Neuronal stem cell (in vitro differentiated cells): ENCODE measurements at places on chromosomes 5 and 9.
A peak's percentile ranks its signal among the peaks of the same experiment; 100 is the strongest.

DNA sequence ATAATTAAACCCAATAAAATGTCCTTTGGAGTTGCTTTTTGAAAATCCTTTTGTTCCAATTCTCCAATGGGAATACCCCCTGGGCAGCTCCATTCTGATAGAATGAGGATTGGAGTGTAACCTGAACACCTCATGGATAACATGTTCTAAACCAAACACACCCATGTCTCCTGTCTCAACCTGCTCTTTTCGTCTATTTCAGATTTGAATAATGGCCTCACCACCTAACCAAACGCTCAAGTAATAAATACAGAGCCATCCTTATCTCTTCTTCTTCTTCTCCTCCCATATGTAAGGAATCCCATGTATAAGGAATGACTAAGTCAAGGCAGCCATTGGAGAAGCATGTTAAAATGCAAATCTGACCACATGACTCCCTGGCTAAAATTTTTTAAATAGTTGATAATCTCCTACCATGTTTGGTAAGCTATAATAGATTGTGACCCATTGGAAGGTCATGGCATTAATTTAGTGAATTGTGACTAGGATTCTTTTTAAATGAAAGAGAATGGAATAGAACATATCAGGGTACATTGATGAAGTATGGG lies 26.0 kb downstream of the ELL2 start:
- DNase-seq, result no peak

DNA sequence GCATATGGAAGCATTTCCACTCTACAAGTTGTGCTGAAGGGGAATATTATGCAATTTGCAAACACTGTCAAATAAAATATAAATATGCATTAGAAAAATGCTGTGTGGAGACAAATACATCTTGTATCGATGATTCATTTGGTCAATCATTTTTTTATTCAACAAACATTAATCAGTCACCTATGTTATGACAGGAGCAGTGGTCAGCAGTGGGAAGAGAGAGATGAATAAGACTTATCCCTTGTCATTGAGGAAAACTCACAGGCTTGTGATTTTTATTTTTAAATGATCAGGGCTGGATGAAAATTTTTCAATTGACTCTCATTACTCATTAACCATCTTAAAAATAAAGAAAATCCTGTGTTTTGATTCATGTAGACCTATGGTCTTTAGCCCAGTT lies 574.1 kb downstream of the ACTL7B start:
- no peak for DNase-seq

DNA sequence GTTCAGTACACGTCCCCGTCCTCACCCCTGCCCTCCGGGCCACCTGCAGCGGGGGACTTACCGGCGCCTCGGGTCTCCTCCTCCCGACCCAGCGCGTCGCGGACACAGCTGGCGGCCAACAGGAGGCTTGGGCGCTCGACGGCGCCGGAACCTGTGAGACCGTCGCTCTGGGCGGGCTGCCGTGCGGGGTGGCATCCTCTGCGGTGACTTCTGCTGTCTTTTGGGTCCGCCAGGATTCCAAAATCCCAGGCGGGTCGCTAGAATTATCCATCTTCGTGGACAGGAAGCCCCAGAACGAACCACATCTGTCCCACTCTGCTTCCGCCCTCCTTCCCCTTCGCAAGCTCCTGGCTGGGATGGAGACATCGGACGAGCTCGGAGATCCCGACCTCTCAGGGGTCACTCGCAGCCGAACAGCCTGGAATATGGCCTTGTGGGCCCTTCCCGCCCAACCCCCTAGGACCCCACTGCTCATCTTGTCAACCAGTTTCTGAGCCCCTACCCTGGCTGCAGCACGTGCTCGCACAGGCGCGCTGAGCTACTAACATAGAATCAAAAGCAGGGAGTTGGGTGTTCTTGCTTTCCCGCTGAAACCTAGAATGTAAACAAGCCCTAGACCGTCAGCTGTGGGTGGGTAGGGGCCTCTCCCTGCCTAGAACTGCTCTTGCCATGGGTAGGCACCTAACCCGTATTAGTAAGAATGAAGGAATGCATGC lies 947 bp upstream of the MARCHF3 start:
- DNase-seq, result no peak

GRCh38 chr5:87339986-87340385 lies 72.3 kb downstream of the RASA1 start:
- DNase-seq, result no peak

DNA sequence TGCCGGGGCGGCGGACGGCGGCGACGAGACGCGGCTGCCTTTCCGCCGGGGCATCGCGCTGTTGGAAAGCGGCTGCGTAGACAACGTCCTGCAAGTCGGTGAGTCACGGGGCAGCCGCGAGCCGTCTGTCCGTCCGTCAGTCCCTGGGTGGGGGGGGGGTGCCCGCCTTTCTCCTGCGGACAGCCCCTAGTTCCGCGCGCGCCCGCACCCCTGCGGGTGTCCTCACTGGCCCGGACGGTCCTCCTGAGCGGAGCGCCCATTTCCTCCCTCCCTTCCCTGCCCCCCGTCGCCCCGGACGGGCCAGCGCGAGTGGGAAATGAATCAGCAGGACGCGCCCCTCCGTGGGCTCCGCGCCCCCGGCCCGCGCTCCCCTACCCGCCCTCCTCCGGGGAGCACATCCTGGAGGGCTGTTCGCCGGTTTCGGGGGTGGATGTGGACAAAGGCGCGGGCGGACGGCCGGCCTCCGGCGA lies 828 bp downstream of the ZSWIM6 start:
- DNase-seq, result peak; percentile 35
